ENCODE measurements at places on chromosomes 3 and 15.

- no peak for DNase-seq
Measured at GRCh38 chr3:9301798-9302197, 52.4 kb upstream of the SRGAP3 start.

DNA sequence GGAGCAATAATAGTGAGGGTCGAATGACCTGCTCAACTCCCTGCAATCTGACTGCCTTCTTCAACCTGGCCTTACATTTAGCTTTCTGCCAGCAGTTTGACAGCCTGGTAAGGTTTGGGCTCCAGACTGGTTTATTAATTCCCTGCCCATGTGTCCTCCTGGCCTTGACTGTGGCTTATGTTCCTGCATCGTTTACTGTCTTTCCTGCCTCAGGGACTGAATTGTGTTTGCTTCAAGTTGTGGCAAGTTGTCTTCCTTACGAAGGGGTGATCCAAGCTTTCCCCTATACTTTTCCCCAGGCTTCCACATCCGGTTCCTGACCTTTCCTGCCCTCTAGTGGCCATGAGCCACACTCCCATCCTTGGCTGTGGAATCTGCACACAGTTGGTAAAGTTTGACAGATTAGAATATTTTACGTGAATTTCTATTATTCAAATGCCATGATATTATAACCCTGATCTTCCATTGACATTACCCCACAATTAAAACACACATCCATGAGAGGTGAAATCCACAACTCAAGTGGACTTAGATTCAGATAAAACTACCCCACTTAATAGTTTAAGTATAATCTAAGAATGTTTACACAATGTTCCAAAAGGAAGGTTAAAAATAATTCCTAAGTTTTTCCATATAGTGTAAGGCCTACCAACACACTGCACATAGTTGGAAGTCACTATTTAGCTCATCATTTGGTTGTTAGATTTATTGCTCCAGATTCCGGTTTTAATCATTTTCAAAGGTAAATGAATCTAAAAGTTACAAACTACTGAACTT is 95.7 kb downstream of the NEDD4 start:
- DNase-seq, result peak; percentile 74

- no peak for DNase-seq
Measured at GRCh38 chr3:3801494-3801841, 2.2 kb downstream of the LRRN1 start.

- DNase-seq, result no peak
Measured at GRCh38 chr3:152120601-152121269, 148.0 kb upstream of the MBNL1 start.

GRCh38 chr3:185998136-185998535 is 60.3 kb upstream of the TRA2B start:
- no peak for DNase-seq

DNA sequence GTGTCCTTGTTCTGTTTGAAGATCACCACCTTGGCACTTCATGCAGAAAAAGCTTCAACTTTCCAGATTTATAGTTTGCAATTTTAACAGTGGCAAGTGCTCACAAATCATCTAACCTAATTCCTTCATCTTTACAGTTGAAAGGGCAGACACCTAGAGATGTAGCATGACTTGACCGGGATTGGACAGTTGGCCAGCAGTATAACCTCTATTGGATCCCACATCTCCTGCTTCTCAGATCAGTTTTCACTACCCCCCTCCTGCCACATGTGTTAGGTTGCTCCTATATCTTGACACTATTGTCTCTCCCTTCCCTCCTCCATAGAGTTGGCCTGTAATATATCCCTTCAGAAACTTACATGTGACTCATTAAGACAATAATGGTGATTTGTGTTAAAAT is 206.0 kb upstream of the SEMA6D start:
- no peak for DNase-seq

GRCh38 chr3:22858486-22858885 is 344.6 kb upstream of the UBE2E2 start:
- DNase-seq, result no peak

GRCh38 chr3:4629095-4630007 is 136.2 kb downstream of the ITPR1 start:
- DNase-seq, result no peak

- no peak for DNase-seq
Measured at GRCh38 chr3:72618739-72619138, 229.5 kb downstream of the SHQ1 start.

GRCh38 chr15:60423537-60423936 is 25.8 kb upstream of the ANXA2 start:
- peak; percentile 29 for DNase-seq

DNA sequence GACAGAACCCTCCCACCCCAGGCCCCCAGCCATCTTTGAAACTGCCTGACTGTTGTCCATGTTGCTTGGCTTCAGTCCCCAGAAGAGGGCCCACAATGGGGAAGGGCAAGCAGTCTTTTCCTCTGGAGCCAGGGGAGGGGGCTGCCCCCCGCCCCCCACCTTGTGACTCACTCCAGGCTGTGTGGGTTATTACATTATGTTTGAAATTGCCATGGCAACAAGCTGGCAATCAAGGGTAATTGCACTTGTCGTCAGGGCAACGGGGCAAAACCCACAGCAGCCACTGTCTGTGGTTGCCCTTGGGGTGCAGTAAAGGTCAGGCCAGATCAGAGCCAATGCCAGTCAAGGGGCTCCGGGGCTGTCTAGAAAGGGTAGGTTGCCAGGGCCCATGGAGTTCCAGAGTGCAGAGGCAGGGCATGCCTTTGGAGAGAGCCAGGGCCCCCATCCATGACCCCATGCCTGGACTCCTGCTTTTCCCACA is 3.1 kb upstream of the CAMKV start:
- DNase-seq, result peak; percentile 37

DNA sequence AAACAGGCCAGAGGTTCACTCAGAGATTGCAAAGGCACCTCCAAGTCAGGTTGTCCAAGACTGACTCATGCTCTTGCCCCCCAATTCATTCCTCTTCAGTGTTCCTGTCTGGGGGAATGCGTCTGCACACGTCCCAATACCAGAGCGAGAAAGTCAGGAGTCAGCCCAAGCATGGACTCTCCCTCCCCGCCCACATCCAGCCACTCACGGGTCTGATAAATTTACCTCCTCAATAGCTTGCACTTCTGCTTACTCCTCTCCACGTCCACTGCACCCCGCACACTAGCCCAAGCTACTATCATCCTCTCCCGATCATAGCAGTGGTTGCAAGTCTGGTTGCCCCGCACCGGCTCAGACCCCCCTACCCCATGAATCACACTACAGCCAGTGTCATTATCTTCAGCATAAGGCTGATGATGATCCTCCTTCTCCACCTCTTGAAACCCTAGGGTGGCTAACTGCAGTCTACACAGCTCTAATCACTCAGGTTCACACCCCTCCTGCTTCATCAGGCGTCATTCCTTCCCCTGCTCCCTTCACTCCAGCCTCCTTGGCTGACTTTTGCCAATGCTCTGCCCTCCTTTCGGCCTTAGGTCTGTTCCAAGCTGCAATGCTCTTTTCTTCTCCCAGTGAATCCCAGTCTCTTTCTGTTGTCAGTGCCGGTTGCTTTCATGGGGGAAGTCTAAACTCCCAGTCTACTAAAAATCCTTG is 27.6 kb upstream of the MYO1E start:
- DNase-seq, result no peak

GRCh38 chr3:129254536-129255230 is 5.3 kb downstream of the COPG1 start:
- no peak for DNase-seq
